ENCODE measurements at places on chromosomes 12 and 14.

- no peak for DNase-seq
Measured at GRCh38 chr14:98900798-98901197, 371.2 kb downstream of the BCL11B start.

GRCh38 chr12:77218278-77218677, 152.9 kb upstream of the E2F7 start:
- DNase-seq, result no peak

DNA sequence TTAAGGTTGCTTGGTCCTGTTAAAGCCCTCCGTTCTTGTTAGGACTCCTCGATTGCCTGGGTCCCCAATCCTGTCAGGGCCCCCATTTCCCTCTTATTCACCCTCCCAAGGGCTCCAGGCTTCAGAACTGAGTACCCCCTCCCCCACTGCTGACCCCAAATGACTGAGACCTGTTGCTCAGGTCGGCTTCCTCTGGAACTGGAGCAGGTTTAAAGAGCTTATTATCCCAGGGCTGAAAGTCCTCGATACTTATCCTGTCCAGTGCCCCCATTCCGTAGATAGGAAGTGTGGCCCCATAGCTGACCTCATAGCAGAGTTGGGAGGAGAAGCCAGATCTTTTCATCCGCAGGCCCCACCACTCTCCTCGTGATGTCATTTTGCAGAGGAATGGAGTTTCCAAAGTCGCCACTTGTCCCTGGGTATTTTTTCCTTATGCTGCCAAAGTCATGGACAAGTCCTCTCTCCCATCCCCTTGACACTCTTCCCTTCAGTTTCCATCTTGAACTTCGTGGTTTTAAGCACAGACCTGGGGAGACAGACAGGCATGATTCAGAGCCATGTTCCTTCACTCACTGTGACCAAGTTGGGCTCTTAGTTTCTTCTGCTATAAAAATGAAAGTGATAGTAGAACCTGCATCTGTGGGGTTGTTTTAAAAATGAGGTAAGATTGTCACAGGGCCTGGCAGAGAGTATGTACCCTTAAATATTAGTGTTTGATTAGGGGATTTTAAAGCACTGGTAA, 1.2 kb downstream of the USP30 start:
- DNase-seq, result no peak

DNA sequence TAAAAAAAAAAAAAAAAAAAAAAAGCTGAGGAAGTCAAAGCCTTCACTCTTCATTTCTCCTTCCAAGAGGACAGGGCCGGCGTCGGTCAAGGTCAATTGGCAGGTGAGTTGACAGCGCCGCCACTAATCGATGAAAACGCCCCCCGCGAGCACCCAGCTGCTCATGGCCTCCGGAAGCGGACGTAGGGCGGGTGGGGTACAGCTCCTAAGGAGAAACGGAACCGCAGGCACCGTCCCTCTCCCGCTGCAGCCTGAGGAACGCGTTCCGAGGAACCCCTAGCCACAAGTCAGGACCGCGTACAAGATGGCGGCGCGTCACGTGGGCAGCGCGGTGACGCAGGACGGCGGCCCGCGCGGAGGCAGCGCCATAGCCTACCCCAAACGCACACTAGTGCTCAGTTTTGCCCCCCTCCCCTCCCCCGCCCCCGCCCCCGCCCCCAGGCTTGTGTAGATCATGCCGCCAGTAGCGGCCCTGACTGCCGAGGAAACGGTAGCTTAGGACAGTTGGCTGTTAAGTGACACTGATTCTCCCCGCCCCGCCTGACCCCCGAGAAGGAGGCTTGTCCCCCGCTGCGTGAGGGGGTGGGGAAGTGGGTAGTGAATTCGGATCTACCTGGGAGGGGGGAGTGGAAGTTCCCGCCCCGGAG, at the start of gene ATF1:
TSS of gene ATF1 (plus strand) at position 463 of the 647 bp plus-strand sequence. CDS start 16,045 bp downstream, outside the sequence.
- DNase-seq, result peak; percentile 96

- no peak for DNase-seq
Measured at GRCh38 chr14:77322250-77322902, 1.5 kb downstream of the GSTZ1 start.

DNA sequence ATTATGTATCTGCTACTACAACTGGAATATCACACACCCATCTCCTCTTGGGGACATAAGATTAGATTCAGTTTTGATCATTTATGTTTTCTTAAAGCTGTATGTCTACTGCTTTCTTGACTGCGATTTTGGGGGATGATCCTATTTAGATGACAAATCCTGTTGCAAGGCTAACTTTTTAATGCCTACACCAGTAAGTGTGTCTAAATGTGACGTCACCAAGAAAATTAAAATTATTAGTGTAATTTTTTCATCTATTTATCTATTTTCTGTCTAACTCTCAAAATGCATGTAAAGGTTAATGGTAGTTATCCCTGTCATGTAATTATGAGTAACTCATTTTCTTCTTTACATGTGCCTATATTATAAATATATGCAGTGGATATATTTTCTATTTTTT, 170.9 kb upstream of the PPFIA2 start:
- DNase-seq, result no peak

- DNase-seq, result peak; percentile 88
Measured at GRCh38 chr12:116533343-116534251, 25.6 kb upstream of the MAP1LC3B2 start.

- DNase-seq, result peak; percentile 71
Measured at GRCh38 chr12:49763006-49763591, 21.7 kb downstream of the TMBIM6 start.

DNA sequence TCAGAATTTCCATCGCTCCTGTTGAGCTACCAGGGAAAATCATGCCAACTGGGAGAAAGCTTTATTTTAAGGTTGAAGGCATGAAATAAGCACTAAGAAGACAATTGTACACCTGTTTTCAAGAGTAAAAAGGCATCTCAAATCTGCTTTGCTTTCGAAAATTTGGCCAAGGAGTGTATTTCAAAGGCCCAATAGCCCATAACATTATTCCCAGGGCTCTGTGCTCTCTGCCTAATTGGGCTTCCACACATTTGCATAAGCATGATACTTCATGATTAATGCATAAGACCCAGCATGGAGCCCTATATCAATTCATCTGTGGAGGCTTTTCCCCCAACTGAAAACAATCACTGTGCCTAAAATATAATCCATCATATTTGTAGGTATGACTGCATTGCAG, 258.5 kb downstream of the NOVA1 start:
- DNase-seq, result no peak

DNA sequence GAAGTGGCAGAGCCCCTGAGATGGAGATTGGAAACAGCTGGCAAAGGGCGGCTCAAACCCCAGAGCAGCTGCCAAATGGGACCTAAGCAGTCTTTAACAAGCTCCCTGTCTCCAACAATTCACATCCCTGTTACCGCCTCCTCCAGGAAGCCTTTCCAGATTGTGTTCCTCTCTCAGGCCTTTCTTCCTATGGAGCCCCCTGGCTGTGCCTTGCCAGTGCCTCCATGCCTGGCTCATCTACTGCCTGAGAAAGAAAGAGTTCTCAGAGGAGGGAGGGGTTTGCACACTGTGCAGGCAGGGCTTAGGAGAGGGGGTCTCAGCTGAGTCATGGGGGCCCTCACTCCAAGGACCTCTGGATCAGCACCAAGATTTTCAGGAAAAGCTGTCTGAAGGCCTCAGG, 8.8 kb upstream of the KRT74 start:
- no peak for DNase-seq

- no peak for DNase-seq
Measured at GRCh38 chr12:126487431-126487980, 1422.3 kb downstream of the AACS start.

DNA sequence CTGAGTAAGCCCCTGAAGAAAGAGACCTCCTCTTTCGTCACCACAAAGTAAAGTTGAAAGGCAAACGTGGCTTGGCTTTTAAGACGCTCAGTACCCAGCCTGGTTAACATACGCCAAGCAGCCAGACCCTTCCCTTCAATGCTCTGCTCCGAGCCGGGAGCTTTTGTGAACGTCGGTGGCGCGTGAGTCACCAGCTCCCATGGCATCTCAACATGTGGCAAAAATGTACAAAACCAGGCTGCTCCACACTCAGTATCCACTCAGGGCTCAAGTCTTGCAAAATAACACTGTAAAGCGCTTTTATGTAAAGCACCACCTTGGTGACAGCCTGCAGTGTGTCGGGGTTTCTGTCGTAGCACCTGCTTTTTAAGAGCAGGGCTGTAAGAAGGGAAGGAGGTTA, 89.0 kb downstream of the SETD3 start:
- DNase-seq, result no peak

GRCh38 chr14:91413547-91414474, 3.8 kb downstream of the CCDC88C start:
- DNase-seq, result no peak

DNA sequence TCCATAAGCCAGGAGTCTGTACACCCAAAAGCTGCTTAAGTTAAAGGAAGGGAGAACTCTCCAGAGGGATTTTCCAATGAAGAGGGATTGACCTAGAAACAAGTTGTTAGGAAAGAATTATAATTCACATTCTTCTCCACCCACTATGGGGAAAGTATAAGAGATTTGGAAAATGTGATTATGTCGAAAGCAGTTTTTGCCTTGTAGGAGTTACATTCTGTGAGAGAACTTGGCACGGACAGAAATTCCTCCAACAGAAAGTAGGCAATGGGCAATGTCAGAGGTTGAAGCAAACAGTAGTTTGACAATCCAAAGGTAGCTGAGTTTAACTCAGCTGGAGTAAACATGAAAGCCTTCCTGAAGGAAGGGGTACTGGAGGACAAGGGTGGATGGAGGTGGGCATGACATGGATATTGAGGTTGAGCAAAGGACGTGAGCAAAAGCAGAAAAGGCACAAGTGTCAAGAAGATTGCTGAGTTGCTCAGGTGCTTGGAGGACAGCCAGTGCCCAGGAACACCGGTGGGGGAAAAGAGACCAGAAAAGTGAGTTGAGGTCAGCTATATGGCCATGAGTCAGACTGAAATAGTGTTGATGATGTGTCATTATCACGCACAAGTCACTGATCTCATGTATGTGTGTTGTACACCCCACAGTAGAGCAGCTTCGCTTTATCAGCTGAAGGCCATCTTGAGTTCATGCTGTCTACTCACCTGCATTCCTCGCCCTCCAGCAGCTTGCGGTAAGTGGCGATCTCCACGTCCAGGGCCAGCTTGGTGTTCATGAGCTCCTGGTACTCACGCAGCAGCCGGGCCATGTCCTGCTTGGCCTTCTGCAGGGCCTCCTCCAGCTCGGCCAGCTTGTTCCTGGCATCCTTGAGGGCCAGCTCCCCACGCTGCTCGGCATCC, 4.0 kb downstream of the KRT5 start:
- no peak for DNase-seq

DNA sequence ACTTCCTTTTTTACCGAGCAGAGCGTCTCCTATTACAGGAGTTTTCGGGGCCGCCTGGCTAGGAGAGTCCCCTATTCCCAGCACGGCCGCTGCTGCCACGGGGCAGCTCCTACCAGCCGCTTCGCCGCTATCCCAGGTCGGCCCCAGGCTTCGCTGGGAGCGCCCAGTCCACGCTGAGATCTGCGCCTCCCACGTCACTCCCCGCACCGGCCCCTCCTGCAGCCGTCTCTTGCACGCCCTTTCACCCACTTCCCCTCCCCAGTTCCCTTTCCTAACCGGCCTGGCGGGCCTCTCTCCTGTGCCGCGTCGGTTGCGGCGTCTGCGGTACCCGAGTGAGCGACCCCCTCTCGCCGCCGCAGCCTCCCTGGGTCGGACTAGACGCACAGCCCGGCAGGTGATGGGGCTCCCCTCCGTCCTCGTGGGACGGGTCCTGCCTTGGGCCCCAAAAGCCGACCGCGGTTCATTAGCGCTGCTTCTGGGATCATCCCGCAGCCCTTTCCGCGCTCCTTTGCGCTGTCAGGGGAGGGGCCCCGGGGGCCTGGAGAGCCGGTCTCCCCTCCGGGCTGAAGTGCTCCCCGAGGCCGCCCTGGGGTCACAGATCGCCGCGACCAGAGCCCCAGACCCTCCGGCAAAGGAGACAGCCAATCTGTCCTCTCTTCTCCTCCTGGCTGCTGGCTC, 1318.4 kb downstream of the TMEM121 start:
- peak; percentile 53 for DNase-seq

GRCh38 chr14:71237556-71237955, 330.3 kb downstream of the PCNX1 start:
- DNase-seq, result no peak

- no peak for DNase-seq
Measured at GRCh38 chr12:13177373-13177772, 19.2 kb upstream of the EMP1 start.

GRCh38 chr12:130788515-130788914, 50.5 kb downstream of the STX2 start:
- no peak for DNase-seq

DNA sequence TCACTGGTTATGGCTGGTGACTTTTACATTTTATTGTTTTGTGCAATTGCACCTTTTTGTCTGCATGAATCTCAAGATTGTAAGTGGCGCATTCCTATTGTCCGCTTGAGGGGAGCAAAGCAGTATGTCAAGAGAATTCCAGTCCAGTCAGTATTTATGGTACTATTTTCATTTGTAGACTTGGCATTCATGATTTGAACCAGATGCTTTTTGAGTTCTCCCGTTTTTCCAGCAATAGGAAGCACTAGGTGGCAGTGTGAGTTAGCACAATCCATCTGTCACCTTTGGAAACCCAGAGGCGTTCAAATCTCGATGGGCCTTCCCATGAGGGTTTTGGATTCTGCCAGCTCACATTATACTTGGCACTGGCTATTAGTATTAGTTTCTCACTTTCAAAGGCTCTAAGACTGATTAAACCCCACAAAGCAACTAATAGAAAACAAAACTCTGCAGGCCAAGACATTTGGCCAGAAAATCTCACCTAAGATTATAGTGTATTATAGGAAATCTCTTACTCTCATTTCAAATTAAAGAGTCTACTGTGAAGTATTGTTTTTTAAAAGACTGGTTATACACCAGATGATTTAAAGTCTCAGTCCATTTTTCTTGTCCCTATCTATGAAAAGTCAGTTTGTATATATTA, 2.2 kb downstream of the DACT1 start:
- no peak for DNase-seq

- no peak for DNase-seq
Measured at GRCh38 chr12:53995378-53996239, 4.4 kb upstream of the HOXC9 start.

DNA sequence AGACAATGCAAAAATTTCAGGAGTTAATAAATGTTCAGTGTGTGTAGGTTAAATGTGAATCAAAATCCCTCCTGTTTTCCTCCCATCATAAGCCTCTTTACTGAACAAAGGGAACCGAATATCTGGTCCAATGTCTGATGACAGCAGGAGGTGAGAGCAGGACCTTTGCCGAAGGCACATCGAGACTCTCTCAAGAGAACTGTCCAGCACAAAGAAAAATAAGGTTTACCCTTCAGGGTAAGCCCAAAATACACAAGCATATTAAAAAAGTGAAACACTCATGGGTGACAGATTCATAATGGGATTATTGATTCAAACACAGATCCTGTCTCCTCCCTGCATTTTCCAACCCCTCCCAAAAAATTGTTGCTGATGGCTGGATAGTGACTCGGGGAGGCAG, 4.2 kb upstream of the VSX2 start:
- DNase-seq, result no peak

- DNase-seq, result no peak
Measured at GRCh38 chr12:45575823-45576475, 153.6 kb upstream of the ARID2 start.

DNA sequence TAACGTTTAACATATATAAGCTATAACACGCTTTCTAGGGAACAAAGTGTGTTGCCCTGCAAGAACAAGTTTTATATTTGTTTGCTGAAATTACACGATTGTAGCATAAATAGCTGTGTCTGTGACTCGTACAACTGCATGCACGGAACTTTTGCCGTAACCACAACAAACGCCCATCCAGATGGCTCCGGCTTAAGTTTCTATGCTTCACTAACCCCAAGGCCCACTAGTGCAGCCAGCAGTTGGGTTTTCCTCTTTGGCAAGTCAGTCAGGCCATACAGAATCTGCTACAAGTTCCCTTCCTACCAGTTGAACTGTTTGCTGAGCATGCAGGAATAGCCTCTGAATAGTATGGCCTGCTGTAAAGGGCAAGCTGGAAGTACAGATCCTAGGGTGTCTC, 12.1 kb downstream of the CSRP2 start:
- DNase-seq, result no peak

- DNase-seq, result no peak
Measured at GRCh38 chr12:113983265-113983664, 17.1 kb upstream of the RBM19 start.

Measured in head of caudate nucleus (tissue), 42 donors.